ENCODE measurements at places on chromosomes 1 and 21. TPM values are rescaled to one million over a fixed set of nuclear protein-coding genes. Genes with fewer than 3 reads are reported as not detected.

The FRRS1 gene
- 8.6 TPM for total RNA-seq

GRCh38 chr1:244964112-244964971 is 100.0 kb upstream of the HNRNPU start:
- peaks cover 24% of the 10 kb centered on the region for H3K4me1 ChIP-seq
- no peak for DNase-seq
- no peaks in the 10 kb centered on the region for H3K36me3 ChIP-seq
- no peaks in the 10 kb centered on the region for H3K27me3 ChIP-seq

DNA sequence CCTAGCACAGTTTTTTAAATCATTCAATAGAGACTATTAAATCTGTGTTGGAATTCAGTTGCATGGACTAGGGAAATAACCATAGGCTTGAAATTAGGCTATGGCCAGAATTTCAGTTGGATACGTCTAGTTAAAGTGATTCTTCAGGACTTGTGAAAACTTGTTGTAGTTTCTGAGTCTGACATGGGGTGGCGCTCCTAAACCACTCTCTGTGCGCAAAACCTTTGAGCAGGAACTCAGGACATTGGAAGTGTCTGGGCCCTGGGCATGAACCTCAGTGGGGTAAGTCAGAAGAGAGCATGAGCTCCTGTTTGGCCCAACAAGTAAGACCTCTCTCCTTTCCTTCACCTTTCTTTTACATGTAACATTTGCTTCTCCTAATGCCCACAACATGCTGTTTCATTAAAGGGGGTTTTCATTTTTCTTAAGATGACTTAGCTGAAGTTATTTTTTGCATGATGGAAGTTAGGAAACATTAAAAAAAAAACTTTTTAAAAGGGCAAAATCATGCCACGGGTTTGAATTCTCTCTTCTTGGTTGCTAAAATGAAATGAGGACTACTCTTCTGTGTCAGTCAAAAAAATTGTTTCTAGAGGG is 17.1 kb upstream of the CCDC190 start:
- DNase-seq: peak; percentile 38
- H3K36me3 ChIP-seq: peaks cover 2% of the 10 kb centered on the region
- no peaks in the 10 kb centered on the region for H3K27me3 ChIP-seq
- H3K4me1 ChIP-seq: peaks cover 16% of the 10 kb centered on the region

- no peaks in the 10 kb centered on the region for H3K36me3 ChIP-seq
- peaks cover 14% of the 10 kb centered on the region for H3K27me3 ChIP-seq
- H3K27ac ChIP-seq: no peak overlapping the region
- H3K4me1 ChIP-seq: no peaks in the 10 kb centered on the region
Measured at GRCh38 chr1:12728391-12728790, 12.5 kb downstream of the AADACL3 start.

GRCh38 chr1:182484531-182485257 is 34.7 kb downstream of the RGSL1 start:
- H3K4me1 ChIP-seq: peaks cover 3% of the 10 kb centered on the region
- no peak overlapping the region for H3K4me3 ChIP-seq
- no peak overlapping the region for H3K27ac ChIP-seq
- H3K36me3 ChIP-seq: no peaks in the 10 kb centered on the region
- peak; percentile 13 for DNase-seq

The TEDDM1 gene
- not detected for total RNA-seq

The ACTA1 gene
- total RNA-seq: 2.5 TPM

DNA sequence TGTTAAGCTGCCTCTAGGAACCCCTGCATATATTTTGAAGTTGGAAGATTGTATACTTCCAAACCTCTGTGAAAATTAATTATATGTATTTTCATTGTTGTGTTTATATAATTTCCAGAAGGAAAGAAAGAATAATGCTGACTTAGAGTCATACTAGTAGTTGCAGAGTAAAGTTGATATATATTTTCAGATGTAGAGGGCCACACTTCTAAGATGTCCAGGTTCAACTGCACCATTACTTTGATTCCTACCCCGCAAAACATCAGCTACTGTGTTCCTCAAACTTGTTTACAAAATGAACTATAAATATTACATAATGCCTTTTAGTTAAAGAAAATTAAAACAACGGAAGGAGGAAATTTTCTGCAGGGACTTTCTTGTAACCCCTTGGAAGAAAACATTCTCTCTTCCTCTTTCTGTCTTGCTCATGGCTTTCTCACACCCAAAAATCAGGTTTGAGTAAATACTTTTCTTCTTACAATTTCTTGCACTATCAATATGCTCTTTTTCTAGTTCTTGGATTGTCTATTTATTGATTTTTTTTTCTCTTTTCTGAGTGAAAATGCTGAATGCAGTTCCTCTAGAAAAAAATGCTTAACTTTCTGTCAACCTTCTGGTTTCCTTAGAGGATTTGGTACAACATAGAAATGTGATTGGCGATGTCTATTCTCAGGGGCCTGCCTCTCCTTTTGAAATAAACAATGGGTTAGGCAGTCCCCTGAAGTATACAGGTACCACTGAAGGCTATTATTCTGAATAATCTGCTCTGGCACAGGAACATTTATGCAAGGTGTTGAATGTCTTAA is 867.8 kb downstream of the TTLL7 start:
- H3K27ac ChIP-seq: no peak overlapping the region
- H3K4me3 ChIP-seq: no peak overlapping the region
- no peaks in the 10 kb centered on the region for H3K36me3 ChIP-seq
- peaks cover 2% of the 10 kb centered on the region for H3K4me1 ChIP-seq
- no peaks in the 10 kb centered on the region for H3K27me3 ChIP-seq
- DNase-seq: no peak

DNA sequence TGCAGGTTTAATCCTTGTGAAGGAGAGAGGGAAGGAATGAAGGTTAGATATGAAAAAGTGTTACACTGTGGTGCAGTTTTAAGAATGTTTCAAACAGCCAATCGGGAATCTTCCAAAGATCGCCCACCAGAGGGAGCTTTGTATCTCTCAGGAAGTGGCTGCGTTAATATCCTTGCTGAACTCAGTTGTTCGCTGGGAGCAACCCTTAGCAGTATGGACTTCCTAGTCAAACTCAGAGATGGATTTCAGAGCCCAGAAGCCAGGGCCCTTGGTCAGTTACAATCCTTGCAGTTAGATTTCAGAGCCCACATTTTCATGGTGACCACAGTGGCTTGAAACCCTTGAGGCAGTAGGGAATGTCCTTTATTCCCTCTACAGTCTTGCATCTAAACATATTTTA is 136.2 kb downstream of the NTNG1 start:
- no peaks in the 10 kb centered on the region for H3K36me3 ChIP-seq
- no peaks in the 10 kb centered on the region for H3K27me3 ChIP-seq
- no peaks in the 10 kb centered on the region for H3K4me1 ChIP-seq
- H3K27ac ChIP-seq: no peak overlapping the region
- no peak overlapping the region for H3K4me3 ChIP-seq

- DNase-seq: no peak
- no peak overlapping the region for H3K4me3 ChIP-seq
- H3K4me1 ChIP-seq: peaks cover 36% of the 10 kb centered on the region
Measured at GRCh38 chr1:167289966-167290365, 69.3 kb downstream of the POU2F1 start.

The KRTAP10-4 gene
- not detected for total RNA-seq

DNA sequence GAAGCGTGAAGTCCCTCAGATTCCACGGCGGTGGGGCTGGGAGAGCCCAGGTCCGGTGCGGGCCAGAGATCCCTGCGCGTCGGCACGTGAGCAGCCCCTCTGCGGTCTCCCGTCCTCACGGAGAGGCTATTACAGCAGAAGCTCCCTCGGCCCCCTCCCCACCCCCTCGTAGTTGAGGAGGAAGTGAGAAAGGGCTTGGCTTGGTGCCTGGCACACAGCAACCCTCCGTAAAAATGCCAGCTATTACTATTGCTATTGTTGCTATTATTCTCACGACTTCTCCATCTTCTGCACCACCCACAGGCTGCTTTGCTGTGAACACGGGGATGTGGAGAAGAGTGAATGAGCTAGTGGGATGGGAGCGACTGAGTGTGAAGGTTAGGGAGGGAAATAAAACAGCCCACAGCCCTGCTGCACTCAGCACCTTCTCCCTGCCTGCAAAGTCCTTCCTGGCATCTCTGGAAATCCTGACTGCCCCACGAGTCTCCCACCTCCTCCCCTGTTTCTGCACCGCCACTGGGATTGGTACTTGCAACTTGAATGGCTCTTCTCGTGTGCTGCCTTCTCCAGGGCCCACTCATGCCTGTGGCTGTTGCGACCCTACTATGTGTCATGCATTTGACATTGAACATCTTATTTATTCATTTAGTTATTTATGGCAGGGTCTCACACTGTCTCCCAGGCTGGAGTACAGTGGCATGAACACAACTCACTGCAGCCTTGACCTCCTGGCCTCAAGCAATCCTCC is 26.6 kb downstream of the ZBTB18 start:
- peaks cover 45% of the 10 kb centered on the region for H3K27me3 ChIP-seq
- H3K36me3 ChIP-seq: no peaks in the 10 kb centered on the region
- H3K4me3 ChIP-seq: no peak overlapping the region
- H3K4me1 ChIP-seq: no peaks in the 10 kb centered on the region

- peaks cover 5% of the 10 kb centered on the region for H3K27me3 ChIP-seq
- DNase-seq: no peak
- no peaks in the 10 kb centered on the region for H3K36me3 ChIP-seq
- peaks cover 8% of the 10 kb centered on the region for H3K4me1 ChIP-seq
- H3K27ac ChIP-seq: no peak overlapping the region
Measured at GRCh38 chr1:17066361-17067068, 12.7 kb upstream of the SDHB start.

DNA sequence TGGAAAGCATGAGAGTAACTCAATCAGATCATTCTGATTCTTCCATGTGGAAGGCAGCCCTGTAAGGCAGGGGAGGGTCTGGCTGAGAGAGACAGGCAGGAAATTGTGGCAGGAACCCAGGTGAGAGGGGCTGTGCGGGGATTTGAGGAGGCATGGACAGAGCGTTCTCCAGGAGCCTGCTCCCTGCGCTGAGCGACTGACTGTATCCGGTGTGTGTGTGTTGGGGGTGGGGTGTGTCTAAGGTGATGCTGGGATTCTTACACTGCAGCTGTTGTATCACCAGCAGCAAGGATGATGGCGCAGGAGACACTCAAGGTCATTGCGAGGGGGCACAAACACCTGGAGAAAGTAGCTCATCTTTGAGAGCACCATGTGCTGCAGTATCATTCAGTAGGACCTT is 128.5 kb downstream of the RHOU start:
- H3K27ac ChIP-seq: peak overlapping the region; percentile 36
- H3K27me3 ChIP-seq: no peaks in the 10 kb centered on the region
- peaks cover 74% of the 10 kb centered on the region for H3K4me1 ChIP-seq
- H3K4me3 ChIP-seq: no peak overlapping the region
- DNase-seq: no peak

GRCh38 chr1:39411526-39412478 is 79.6 kb upstream of the BMP8A start:
- H3K4me3 ChIP-seq: peak overlapping the region; percentile 83
- DNase-seq: no peak
- no peaks in the 10 kb centered on the region for H3K27me3 ChIP-seq

GRCh38 chr1:165914136-165914798 is 86.9 kb downstream of the UCK2 start:
- no peaks in the 10 kb centered on the region for H3K4me1 ChIP-seq
- H3K36me3 ChIP-seq: no peaks in the 10 kb centered on the region
- no peaks in the 10 kb centered on the region for H3K27me3 ChIP-seq
- DNase-seq: peak; percentile 46

- no peak for DNase-seq
- no peaks in the 10 kb centered on the region for H3K4me1 ChIP-seq
- H3K4me3 ChIP-seq: no peak overlapping the region
- peaks cover 3% of the 10 kb centered on the region for H3K27me3 ChIP-seq
- no peak overlapping the region for H3K27ac ChIP-seq
- H3K36me3 ChIP-seq: peaks cover under 1% of the 10 kb centered on the region
Measured at GRCh38 chr1:226645279-226645976, 93.7 kb downstream of the ITPKB start.

DNA sequence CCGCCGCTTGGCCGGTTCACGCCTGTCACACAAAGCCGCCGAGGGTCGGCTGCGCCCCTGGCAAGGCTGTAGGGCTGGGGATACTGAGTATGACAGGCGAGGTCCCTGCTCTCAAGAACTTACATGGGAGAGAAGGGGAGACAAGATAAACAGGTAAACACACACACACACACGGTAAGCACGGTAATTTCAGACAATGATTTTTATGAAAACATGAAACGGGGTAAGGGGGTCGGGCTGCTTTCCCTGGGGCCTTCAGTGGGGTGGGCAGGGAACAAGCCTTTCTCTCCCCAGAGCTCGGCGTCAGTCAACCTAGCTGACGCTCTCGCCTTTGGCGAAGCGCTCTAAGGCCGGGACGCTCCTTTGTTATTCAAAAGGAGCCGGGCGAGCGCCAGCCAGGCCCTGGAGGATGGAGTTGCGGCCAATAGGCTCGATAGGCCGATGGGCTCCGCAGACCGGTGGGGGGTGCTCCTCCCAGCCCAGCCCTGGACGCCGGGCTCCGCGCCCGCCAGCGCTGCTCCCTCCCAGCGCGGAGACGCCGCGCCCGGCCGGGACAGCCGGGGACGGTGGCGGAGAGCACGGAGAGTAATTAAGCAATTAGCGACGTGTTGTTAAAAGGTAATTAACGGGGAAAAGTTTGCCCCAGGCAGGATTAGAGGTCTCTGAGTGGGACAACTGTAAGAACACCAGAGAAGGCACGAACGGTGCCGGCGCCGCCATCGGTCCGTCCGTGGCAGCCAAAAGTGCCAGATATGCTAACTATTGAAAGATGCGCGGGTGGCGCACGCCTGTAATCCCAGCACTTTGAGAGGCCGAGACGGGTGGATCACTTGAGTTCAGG is 950 bp upstream of the INKA2 start:
- H3K4me1 ChIP-seq: peaks cover 6% of the 10 kb centered on the region
- H3K27me3 ChIP-seq: peaks cover 40% of the 10 kb centered on the region
- peak overlapping the region; percentile 95 for H3K27ac ChIP-seq
- H3K4me3 ChIP-seq: peak overlapping the region; percentile 72
- H3K36me3 ChIP-seq: no peaks in the 10 kb centered on the region

The TMEM167B gene
- total RNA-seq: 27.1 TPM

GRCh38 chr21:14947613-14948160 is 117.1 kb downstream of the NRIP1 start:
- no peak for DNase-seq
- H3K27ac ChIP-seq: no peak overlapping the region
- H3K4me3 ChIP-seq: no peak overlapping the region
- no peaks in the 10 kb centered on the region for H3K27me3 ChIP-seq
- H3K4me1 ChIP-seq: peaks cover 31% of the 10 kb centered on the region
- peaks cover 1% of the 10 kb centered on the region for H3K36me3 ChIP-seq

Measured in progenitor cell of endocrine pancreas (in vitro differentiated cells).